Activated B cell treated with CpG ODN at 0.5 μM for 24 hours (primary cell): ENCODE measurements at places on chromosomes 1 and 21.

- DNase-seq, result no peak
Observed at GRCh38 chr1:201157949-201158348, 3.7 kb upstream of the TMEM9 start.

GRCh38 chr1:53284224-53285020 lies 43.4 kb downstream of the LRP8 start:
- DNase-seq, result no peak

DNA sequence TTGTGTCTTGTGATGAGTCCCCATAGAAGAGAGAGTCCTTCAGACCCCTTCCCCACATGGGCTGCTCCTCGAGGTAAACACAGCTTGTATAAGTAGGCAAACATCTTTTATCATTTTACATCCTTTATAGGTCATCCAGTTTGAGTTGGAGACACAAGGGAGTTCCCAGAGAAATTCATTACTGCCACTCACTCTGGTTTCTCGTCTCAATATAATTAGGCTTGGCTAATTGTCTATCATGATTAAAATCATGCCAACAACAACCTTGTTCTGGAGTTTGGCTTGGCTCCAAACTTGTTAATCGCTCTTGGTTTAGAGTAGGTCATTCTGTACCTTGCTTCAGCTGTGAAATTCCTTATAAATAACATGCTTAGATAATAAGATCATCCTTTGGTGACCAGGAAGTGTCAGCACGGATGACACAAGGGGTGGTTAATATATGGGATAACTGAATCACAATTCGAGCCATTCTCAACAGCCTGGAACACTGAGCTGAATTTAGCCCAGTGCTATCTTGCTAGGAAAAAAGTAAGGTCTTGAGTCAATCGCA lies 70.7 kb upstream of the DAB1 start:
- no peak for DNase-seq

- no peak for DNase-seq
Observed at GRCh38 chr1:53324728-53325297, 3.1 kb downstream of the LRP8 start.

GRCh38 chr1:147413110-147413605 lies 128.1 kb upstream of the BCL9 start:
- DNase-seq, result no peak

DNA sequence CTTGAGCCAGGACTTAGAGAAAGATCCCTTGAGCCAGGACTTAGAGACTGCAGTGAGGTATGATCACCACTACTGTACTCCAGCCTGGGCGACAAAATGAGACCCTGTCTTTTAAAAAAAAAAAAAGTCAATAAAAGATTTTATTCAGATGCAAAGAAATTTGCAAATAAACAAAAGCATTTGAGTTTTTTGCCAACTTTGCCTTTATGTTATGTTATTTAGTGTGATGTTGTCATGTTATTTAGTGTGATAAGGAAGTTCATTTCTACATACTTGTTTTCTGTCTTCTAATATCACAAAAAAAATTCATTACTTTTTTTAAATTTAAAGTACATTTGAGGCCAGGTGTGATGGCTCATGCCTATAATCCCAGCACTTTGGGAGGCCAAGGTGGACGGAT lies 9.0 kb downstream of the RAD54L start:
- DNase-seq, result no peak

DNA sequence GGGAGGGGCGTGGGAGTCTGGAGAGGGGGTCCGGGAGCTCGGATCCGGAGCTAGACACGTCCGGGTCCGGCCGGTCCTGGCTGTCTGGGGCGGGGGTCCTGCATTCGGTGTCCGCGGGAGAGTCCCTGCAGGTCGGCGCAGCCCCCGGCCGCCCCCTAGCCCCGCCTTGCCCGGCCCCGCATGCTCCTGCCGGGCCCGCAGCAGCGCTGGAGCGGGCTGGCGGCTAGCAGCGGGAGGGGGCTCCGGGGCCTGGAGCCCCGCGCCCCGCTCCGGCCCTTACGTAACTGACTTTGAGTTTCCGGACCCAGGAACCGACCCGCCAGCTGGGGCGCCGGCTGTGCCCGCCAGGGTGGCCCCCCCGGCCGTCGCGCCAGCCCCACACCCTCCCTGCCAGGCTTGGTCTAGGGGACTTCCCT lies 26.9 kb upstream of the EPB41 start:
- DNase-seq, result peak; percentile 62
